Activated T-helper 1 cell treated with anti-CD3 and anti-CD28 coated beads, Interleukin-12 subunit alpha, Interleukin-12 subunit beta, Interleukin-2, Interleukin-4 antibody, amounts not matched to agents 30 ng/mL and 10 ng/mL and 1 ng/mL, durations not matched to agents 14 hours and 24 hours and 36 hours (primary cell): ENCODE measurements at places on chromosomes 1 and 21.

GRCh38 chr1:208122612-208123358, 121.4 kb downstream of the PLXNA2 start:
- no peak overlapping the region for H3K4me3 ChIP-seq
- no peak overlapping the region for H3K27ac ChIP-seq
- peaks cover 7% of the 10 kb centered on the region for H3K27me3 ChIP-seq
- H3K36me3 ChIP-seq: no peaks in the 10 kb centered on the region
- H3K4me1 ChIP-seq: no peaks in the 10 kb centered on the region

- no peak overlapping the region for H3K27ac ChIP-seq
- peaks cover 2% of the 10 kb centered on the region for H3K27me3 ChIP-seq
- H3K4me1 ChIP-seq: no peaks in the 10 kb centered on the region
- H3K4me3 ChIP-seq: no peak overlapping the region
- H3K36me3 ChIP-seq: no peaks in the 10 kb centered on the region
Measured at GRCh38 chr21:14955936-14956520, 108.8 kb downstream of the NRIP1 start.

DNA sequence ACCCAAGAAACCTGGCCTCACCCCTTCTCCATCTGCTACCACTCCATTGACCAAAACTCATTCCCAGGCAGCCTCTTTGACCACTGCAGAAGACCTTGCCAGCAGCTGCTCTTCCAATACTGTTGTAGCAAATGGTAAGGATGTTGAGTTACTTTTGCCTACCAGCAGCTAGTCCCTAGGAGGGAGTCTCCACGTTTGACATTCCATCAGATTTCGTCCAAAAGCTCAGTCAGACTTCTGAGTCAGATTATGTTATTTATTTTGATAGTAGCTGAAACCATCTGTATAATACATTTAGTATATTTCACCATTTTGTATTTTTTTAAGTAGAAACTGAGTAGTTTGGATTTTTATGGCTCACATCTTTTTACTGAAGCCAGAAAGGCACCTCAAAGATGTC, 51.5 kb upstream of the WNT2B start:
- no peaks in the 10 kb centered on the region for H3K4me1 ChIP-seq
- H3K36me3 ChIP-seq: peaks cover 4% of the 10 kb centered on the region
- H3K27ac ChIP-seq: no peak overlapping the region
- peaks cover 8% of the 10 kb centered on the region for H3K27me3 ChIP-seq

DNA sequence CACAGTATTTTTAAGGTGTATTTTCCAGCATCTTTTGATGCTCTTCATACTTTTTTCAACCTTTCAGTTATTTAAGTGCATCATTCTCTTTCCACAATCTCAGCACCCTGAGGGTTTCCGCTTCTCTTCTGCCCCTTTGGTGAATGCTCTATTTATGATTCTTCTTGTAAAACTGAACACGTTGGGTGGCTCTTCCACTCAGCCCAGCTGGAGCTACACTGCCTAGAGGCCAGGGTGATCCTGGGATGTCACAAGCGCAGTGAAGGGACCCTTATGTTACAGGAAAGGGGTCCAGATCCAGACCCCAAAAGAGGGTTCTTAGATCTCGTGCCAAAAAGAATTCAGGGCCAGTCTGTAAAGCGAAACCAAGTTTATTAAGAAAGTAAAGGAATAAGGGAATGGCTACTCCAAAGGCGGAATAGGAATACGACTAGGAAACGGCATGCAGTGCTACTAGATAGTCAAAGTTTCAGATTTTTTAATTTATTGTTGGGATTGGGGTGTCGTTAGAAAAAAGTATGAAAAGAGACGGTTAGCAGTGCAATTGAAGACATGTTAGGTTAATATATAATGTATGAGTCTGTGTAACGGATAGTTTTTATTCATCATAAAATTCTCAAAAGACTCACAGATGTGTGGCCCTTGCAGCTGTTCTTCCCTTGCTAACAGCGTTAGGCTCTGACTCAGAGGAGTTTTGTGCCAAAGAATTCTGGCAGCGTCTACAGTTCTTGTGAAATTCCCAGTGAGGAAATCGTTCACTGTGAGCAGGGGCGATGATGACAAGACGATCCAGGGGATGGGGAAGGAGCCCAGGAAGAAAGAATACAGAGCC, 14.4 kb upstream of the ERVH48-1 start:
- DNase-seq: no peak
- no peaks in the 10 kb centered on the region for H3K27me3 ChIP-seq
- H3K4me1 ChIP-seq: no peaks in the 10 kb centered on the region
- H3K4me3 ChIP-seq: no peak overlapping the region
- no peaks in the 10 kb centered on the region for H3K36me3 ChIP-seq

DNA sequence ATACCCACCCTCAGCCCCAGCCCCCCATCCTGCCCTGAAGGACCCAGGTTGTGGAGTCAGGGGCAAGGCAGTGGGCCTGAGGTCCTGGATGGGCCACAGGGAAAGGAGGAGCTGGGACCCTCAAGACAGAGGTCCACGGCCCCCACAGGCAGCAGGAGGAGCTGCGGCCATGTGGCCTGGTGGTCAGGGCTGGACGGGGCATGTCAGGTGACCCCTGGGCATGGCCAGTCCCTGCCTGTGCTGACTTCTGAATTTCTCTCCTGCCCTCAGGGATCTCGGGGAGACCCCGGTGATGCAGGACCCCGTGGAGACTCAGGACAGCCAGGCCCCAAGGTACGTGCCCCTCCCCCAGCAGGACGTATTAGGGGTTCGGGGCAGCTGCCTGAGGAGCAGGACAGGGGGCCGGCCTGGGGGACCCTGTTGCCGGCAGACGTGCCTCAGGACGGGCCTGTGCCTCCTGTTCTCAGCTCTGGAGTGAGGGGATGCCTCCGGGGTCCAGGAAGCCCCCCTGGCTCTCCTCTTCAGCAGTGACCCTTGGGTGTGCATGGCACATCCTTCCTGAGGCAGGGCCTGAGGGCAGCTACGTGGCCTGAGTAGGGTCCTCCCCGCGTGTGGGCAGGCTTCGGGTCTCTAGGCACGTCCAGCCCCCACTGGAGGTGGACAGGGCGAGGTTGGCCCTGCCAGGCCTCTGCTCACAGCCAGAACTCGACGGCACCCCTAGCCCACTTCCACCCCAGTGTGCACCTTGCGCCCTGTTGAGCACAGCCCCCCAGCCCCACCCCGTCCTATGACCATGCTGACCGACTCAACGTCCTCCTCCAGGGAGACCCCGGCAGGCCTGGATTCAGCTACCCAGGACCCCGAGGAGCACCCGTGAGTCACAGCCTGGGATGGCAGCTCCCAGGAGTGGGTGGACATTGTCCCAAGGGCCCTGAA, 23.6 kb downstream of the COL6A2 start:
- no peak overlapping the region for H3K4me3 ChIP-seq
- no peak overlapping the region for H3K27ac ChIP-seq
- DNase-seq: no peak
- H3K4me1 ChIP-seq: no peaks in the 10 kb centered on the region
